ENCODE measurements at places on chromosomes 4 and X.
A peak's percentile ranks its signal among the peaks of the same experiment; 100 is the strongest.

GRCh38 chrX:46967547-46967946 is 55.3 kb downstream of the JADE3 start:
- no peak for DNase-seq

DNA sequence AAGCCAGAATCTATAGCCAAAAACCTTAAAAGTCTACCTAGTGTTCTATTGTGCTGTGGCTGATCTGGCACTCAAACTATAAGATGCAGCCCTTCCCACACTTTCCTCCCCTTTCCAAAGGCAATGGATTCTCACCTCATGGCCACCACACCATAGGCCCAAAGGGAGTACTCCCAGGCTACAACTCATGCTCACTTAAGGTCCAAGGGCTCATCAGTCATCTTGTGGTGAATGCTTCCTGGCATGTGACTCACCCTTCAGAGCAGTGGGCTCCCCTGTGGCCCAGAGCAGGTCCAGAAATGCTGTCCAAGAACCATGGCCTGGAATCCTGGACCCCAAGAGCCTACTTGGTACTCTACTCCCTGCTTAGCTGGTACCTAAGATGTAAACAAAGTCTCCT is 181.0 kb downstream of the CHRDL1 start:
- no peak for DNase-seq

DNA sequence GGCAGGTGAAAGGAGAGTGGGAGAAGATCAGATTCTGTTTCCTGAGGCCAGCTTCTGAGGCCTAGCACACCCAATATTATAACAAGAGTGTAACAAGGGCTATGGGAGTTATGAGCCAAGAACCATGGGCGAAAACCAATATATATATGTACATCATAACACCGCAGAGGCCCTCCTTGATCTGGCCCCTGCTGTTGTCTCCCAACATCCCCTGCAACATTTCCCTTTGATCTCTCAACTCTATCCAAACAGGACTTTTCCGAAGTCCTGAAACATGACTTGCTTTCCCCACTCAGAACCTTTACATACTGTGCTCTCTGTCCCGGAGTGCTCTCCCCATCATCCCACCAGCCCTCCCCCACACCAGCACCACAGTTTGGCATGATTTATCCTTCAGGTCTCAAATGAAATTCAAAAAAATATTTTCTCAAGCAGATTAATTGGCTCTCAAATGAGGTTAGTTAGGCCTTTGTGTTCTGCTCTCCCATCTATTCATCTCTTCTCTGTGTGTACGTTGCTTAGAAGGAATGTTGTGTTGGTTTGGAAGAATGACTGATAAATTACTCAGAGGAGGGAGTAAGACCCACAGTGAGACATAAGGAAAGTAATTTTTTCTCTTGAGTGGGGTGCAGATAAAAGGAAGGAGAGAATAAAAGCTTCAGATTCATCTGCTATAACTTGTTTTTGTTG is 58.1 kb upstream of the SMIM10 start:
- no peak for DNase-seq

GRCh38 chr4:109020861-109021260 is 258.0 kb upstream of the ETNPPL start:
- no peak for DNase-seq

- no peak for DNase-seq
Observed at GRCh38 chr4:76758290-76758882, 139.6 kb downstream of the SOWAHB start.

- no peak for DNase-seq
Observed at GRCh38 chr4:43458293-43458692, 565.8 kb downstream of the GRXCR1 start.

- DNase-seq, result peak; percentile 72
Observed at GRCh38 chrX:106611679-106612392, at the start of gene RADX. Gene RADX, plus strand, starts transcription at chrX:106611978. Its CDS starts 103 bp downstream, at chrX:106612081.

- no peak for DNase-seq
Observed at GRCh38 chr4:54090804-54091623, 8.9 kb upstream of the GSX2 start.

DNA sequence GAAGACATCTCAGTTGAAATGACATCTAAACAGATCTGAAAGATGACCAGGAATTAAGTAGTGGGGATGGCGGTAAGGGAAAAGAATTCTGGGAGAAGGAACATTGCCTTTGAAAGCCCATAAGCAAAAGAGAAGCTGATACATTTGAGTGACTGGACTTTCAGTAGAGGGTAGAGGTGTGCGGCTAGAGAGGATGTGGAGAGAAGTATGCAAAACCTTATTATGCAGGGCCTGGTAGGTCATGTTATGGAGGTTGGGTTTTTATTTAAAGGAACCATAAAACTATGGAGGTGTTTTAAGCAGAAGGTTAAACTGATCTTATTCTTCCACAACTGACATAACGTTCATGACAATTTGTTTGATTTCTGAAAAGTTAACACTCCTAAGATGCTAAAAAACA is 36.3 kb downstream of the RPS6KA3 start:
- DNase-seq, result no peak

- no peak for DNase-seq
Observed at GRCh38 chrX:125646195-125646594, 326.5 kb downstream of the TEX13C start.

DNA sequence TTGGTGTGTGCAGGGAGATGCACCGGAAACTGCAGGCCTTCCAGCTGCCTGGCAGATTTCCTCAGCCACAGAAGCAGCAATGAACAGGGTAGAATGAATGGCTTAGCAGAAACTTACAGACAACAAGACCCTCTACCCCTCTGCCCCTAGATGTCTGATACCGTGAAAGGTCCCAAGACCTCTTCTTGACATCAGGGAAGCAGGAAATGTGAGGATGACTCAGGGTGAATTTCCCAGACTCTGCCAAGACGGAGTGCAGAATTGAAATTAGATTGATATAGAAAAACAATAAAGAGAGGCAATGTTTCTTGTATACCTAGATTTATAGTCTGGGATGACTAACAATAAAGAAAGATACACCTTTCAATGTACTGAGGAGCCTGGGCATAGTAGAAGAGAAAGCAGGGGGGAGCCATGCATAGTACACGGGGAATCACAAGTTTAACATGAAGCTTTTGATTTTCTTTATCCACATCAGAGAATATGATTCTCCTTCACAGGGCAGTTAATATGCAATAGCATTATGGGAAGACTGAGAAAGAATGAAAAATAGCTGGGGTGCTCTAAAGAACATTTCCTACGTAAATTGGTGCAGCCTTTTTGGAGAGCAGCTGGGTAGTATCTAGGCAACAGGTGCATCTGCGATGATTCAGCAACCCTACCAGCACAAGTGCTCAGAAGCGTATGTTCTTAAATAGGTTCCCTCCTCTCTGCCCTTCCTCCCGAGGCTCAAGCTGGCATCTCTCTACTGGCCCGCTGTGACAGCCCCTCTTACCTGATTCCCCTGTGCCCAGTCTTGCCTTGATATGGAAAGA is 18.3 kb upstream of the CXCR3 start:
- no peak for DNase-seq

GRCh38 chr4:10554694-10555093 is 97.5 kb upstream of the ZNF518B start:
- no peak for DNase-seq

DNA sequence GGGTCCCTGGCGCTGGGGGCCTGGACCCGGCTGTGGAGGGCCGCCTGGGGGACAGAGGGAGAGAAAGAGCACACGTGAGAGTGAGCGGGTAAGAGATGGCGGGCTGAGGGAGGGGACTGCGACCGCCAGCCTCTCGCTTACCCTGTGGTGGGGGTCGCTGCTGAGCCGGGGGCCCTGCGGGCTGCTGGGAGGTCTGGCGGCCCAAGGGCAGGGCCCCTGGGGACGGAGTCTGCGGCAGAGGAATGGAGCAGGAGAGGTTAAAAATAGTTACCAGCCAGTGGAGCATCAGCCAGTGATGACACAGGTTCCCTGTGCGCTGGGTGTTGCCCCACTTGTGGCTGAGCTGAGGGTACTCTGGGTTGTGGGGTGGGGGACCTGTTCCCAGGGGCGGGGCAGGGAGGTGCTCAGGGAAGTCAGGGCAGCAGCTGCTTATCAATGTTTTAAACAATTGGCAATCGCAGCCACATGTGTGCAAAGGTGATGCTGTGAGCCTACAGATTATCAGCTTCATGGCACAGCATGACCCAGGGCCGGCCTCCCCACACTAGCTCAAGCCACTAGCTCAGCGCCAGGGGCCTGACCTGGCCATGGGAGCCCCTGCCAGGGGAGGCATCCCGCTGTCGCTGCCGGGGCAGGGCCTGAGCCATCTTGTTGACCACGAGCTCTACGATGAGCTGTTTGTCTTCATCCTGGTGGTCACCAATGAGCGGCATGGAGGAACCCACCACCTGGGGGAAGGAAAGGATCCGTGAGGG is 7.5 kb upstream of the TIMP1 start:
- DNase-seq, result no peak

- DNase-seq, result no peak
Observed at GRCh38 chr4:47624031-47624441, 139.0 kb downstream of the ATP10D start.

- no peak for DNase-seq
Observed at GRCh38 chrX:74119016-74119910, 184.7 kb upstream of the ZCCHC13 start.

DNA sequence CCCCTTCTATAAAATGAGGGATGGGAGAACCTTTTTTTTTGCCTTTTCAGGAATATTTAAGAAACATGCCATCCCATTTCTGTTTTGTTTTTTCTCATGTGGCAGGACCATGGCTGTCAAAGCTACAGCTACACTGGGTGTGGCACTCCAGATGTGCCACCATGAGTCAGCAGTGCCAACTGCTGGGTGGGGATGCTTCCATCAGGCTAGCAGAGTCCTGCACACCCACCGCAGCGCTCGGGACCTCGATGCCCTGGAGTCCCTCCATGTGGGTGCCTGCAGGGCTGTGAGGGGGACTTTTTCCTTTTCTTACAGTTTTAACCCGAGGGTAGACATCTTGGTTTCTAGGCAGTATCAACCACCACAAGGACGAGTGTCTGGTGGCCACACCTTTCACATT is 352.6 kb downstream of the NR3C2 start:
- DNase-seq, result no peak

- DNase-seq, result no peak
Observed at GRCh38 chr4:125283707-125284279, 31.0 kb upstream of the FAT4 start.

DNA sequence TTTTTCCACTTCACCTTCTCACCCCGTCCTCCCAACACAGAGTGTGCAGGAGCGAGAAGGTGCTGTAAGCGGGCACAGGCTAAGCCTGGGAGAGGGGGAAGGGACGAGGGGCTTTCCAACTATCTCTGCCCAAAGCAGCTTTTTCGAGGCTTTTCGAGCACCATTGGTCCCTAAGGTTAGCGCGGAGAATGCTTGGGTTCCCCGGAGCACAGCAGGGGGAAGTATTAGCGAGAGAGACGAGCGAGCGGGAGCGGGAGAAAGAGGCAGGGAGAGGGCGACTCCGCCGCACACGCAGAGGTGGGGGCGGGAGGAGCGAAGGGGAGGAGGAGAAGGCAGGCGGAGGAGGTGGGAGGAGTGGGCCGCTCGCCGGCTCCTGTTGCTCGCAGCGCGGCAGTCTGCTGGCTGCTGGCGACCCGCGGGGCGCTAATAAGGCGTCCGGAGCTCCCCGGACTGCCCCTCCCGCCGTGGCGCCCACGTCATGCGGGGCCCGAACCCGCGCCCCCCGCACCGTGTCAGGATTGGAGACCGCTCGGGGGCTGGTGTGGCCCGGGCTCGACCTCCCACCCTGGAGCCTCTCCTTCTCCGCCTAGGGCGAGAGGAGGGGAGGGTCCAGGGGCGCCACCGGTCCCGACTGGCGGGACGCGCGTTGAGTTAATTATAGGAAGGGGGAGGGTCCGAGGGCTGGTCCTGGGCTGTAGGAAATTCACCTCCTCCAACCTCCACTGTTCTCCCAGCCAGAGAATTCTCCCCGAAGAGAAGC is at the start of gene ADAMTS3:
Gene ADAMTS3, minus strand, starts transcription at position 263 of the 760 bp plus-strand sequence. CDS start 459 bp downstream, outside the sequence.
- no peak for DNase-seq

DNA sequence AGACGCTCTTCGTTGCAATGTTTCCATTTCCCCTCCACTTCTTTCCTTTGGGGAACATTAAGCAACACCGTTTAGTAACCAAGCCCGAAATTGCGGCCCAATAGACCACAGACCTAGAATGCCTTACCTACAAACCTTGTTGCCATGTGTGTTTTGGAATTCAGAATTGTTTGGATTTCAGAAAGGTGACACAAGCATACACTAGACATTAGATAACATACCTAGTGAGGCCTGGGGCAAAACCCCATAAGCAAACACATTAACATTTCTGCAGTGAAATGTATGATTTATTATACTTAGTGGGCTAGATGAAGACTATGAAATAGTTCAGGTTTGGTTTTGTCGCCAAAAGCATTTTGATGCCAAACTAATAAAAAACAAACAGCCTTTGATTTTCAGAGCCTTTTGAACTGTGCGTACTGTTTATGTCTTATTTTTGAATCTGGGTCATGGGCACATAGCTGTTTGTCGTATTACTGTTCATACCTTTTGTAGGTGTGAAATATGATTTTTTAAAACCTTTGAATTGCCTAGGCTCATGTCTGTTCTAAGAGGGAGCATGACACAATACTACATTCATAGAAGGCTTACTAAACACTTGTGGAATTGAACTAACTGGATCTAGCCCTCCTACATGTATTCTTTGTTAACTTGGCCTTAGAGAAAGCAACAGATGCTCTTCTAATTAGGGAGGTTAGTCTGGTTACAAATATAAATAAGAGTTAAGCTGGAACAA is 88.6 kb upstream of the TMEM164 start:
- no peak for DNase-seq

- DNase-seq, result no peak
Observed at GRCh38 chr4:158046345-158046744, 126.5 kb downstream of the GASK1B start.

DNA sequence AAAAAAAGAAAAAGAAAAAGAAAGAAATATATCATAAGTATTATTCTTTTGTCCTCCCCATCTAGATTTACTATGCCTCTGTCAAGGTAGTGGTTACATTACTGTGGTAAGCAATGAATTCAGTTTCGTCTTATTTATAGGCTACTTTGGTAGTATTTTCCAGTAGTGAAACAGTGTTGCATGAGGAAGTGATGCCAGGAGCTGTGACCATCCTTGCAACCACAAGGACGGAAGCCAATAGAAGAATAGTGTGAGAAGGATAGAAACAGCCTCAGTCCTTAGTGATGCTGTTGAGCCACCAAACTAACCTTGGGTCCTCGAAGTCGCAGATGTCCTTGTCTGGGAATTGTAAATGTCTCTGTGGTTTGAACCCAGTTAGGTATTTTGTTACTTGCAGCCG is 328.5 kb downstream of the PPP3CA start:
- DNase-seq, result no peak

GRCh38 chr4:184169225-184169867 is 48.3 kb downstream of the ENPP6 start:
- no peak for DNase-seq

GRCh38 chrX:19869193-19869592 is 18.2 kb downstream of the SH3KBP1 start:
- no peak for DNase-seq

- no peak for DNase-seq
Observed at GRCh38 chr4:107862658-107863057, 37.9 kb downstream of the SGMS2 start.

GRCh38 chrX:136909119-136909705 is 28.7 kb upstream of the RBMX start:
- DNase-seq, result peak; percentile 44

DNA sequence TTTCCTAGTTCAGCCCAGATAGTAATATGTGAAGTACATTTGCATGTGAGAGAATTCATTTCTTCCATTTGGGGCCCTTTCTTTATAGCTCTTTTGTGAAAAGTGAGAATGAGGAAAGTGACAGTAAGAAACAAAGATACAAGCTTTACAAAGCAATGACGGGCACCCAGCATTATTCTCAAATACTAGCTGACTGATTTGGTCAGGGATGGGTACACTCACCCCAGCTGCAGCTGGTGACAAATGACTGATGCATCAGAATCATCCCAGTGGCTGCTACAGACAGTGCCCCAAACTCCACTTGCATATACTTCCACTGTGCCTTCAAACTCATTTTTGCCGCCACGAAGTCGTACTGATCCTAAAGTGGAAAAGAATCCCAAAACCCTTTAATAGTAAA is 14.8 kb downstream of the PRSS12 start:
- DNase-seq, result no peak

Measured in activated CD8-positive, alpha-beta memory T cell treated with anti-CD3 and anti-CD28 coated beads for 4 hours (primary cell).